ENCODE measurements at places on chromosomes 4 and X.
A peak's percentile ranks its signal among the peaks of the same experiment; 100 is the strongest.

DNA sequence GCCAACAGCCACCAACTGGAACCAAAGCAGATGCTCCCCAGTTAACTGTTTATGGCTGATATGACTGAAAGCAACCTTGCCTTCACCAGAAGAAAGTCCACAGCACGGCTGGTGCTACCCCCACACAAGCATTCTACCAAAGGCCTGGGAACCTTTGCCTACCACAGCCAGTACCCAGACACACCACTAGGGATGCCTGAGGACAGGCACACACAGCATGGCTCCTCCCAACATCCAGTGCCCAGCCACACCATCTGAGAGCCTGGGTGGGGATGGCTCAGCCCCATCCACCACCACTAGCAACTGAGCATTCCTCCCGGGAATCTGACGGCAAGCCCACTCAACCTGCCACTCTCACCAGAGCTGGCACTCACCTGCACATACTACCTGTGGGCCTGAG, 178.6 kb downstream of the SLC7A11 start:
- DNase-seq: no peak

- DNase-seq: no peak
Observed at GRCh38 chr4:152340818-152341217, 195.1 kb downstream of the FBXW7 start.

GRCh38 chr4:151853034-151853433, 92.2 kb upstream of the GATB start:
- DNase-seq: no peak

DNA sequence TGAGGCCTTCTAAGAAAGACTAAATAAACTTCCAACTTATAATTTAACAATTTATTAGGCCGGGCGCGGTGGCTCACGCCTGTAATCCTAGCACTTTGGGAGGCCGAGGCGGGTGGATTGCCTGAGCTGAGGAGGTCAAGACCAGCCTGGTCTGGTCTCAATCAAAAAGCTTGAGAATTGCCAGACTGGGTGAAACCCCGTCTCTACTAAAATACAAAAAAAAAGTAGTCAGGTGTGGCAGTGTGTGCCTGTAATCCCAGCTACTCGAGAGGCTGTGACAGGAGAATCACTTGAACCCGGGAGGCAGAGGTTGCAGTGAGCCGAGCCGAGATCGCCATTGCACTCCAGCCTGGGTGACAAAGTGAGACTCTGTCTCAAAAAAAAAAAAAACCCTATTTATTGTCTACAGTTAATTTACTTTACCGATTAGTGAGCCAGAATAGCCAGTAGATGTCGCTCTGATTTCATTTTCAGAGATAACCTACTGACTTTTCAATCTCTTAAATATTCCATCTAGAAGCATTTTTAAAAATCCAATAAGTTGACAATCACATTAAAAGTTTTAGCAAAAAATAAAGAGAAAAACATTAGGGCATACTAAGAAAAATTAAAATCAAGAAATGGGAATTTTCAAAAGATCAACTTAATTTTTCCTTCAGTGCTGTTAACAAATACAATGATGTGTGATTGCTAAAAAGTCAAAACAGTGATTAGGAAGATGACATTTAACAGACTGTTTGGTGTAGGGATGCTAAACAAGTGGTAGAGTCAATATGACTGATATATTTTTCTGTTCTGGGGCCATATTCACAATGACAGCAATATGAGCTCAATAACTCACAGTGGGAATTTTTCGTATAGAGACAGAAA, 4.3 kb upstream of the SHROOM3 start:
- peak; percentile 46 for DNase-seq

GRCh38 chr4:985123-985830, 1.6 kb upstream of the IDUA start:
- no peak for DNase-seq

DNA sequence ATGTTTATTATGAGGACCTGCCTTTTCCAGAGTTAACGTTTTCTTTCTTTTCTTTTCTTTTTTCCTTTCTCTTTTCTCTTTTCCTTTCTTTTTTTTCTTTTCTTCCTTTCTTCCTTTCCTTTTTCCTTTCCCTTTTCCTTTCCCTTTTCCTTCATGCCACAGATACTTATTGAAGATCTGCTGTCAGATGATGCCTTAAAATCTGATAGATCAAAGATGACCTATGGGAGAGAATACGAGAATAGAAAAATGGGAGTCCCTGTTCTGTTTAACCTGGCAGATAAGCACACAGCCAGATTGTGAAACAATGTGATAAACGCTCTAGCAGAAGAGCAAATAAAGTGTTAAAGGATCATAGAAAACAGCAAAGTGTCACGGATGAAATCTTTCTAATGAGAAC, 38.9 kb downstream of the AFF1 start:
- DNase-seq: no peak
